Renal pelvis (tissue), 12 donors: ENCODE measurements at places on chromosomes 1 and 21.

DNA sequence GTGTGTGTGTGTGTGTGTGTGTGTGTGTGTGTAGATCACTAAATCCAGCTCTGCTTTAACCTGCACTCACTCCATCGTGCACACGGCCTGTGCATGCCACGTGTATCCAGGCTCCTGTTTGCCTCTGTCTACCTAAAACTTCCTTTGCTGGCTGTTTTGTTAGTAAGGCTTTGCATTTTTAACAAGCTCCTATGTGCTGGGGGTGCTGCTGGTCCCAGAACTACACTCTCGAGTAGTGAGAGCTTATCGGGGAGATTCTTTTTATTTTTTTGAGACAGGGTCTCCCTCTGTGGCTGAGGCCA, 596 bp upstream of the TCEA3 start:
- no peak for DNase-seq

DNA sequence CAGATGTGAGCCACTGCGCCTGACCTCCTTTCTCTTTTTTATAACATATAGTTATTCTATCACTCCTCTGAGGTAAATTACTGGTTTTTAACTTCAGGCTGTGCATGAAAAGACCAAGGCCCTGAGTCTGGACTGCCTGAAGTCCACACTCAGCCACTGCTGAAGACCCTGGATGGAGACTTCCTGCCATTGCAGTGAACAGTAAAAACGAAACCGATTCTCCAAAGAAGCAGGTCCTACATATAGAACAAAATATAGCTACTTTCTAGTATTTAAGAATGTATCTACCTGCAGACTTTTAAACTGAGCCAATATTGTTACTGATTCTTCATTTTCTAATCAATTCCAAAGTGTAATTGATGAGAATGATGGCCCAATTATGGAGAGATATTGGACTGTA, 232.8 kb downstream of the CHRM3 start:
- DNase-seq: no peak

GRCh38 chr21:20971296-20971921, 26.8 kb upstream of the NCAM2 start:
- peak; percentile 33 for DNase-seq

GRCh38 chr21:33332143-33332542, 7.4 kb downstream of the IFNAR1 start:
- no peak for DNase-seq

- no peak for DNase-seq
Observed at GRCh38 chr1:192879406-192879805, 70.6 kb downstream of the RGS2 start.

GRCh38 chr1:51750218-51750617, 128.3 kb downstream of the NRDC start:
- no peak for DNase-seq

DNA sequence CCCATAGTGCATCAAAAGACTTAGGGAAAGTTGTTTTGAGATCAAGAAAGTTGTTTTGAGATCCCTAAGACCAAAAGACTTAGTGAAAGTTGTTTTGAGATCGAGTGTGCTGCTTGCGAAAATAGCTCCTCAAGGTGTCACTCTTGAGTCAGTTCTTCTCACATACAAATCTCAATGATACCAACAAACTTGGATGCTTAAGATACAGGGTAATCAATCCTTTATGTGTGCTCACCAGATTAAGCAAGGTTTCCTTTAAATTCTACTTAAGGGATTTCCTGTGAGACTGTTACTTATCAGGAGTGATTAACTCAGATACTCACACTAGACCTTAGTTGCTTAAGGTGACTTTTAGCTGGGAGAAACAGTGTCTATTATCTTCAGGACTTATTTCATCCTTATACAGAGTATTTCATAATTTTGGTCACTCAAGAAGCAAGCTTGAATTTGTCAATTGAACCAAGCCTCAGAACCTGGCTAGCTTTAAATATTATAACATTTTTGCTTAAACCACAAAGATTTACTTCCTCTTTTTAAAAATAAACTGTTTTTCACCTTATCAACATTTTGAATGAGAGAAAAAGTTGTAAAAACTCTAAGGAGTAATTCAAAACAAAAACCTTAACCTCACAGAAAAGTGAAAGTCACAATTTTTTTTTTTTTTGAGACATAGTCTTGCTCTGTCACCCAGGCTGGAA, 8.0 kb upstream of the RLF start:
- DNase-seq: peak; percentile 35

DNA sequence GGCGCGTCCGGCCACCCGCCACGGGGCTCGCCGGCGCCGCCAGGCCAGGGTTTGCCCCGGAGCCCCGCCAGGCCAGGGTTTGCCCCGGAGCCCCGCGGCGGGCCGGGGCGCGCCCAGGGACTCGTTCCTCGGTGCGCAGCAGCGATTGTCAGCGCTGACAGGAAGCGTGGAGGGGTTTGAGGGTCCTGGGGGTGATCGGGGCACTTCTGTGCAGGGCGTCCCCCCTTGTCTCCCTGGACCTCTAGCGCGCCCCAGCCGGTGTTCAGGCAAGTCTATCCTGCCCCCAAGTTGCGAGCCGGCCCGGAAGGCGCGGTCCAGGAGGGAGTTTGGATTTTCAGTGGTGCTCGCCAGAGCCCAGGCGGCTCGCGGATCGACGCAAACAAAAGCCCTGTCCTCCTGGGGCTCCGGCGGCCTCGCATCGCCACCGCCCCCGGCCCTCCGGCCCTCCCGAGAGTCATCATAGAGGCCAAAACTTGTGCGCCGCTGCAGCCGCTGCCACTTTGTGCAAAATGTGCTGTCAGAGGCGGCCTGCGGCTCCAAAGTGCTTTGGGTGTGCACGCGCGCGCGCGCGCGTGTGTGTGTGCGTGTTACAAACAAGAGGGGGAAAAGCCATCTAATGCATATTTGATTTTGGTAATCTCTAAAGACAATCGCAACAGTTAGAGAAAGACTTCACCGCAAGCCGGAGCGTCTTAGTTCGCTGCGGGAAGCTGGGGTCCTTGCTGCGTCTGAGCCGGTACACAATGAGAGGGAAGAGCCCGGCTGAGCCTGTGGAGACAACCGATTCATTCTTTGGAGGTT, 1.0 kb downstream of the ROR1 start:
- DNase-seq: peak; percentile 60

DNA sequence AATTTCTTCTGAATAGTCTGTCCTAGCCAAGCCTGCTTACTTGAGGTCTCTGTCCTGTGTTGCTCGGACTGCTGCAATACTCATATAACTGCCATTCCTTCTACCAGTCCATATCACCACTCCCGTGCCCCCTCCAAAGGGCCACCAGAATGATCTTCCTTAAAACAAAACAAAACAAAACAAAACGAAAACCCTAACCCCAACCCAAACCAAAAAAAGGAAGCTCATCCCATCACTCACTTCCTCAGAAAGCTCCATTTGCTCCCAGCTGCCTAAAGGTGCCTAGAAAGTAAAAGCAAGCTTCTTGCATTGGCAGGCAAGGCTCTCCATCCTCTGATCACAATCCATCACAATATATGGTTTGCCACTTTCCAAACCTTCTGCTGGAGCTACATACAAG, 20.3 kb downstream of the USP24 start:
- no peak for DNase-seq

DNA sequence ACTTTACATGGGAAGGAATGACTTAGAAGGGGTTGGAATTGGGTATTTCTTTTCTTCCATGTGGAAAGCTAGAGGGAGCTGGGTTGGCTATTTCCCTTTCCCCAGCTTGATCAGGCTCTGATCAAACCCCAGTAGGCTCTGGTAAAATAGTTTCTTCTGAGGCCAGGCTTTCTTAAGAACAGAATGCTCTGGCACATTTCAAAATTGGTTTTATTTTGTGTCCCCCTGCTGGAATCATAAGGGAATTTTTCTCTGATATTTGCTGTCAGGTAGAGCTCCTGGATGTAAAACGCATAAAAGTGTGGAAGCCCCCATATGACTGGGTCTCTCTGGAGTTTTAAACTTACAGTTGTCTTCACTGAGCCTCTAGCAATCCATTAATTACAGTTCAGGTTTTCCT, 17.1 kb upstream of the APOBEC4 start:
- no peak for DNase-seq

DNA sequence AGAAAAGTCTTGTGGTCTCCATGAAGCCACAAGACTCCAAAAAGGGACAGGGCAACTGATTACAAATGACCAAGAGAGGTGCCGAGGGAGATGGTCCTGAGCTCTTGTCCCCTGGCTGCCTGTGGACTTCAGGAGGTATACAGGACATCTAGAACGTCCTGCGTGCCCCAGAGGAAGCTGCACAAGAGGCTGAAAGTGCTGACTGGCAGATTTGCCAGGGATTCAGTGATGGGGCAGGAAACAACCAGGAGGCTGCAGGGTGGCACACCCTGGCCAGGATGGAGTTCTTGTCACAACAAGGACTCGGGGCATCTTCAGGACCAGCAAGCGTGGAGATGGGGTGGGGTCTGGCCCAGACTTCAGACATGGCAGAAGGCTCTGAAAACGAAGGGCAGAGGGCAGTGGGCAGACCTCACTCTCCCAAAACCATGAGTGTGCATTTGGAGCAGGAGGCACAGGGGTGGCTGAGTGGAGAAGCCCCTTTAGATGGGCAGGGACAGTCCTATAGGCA, 13.4 kb upstream of the PKP1 start:
- DNase-seq: no peak

- DNase-seq: no peak
Observed at GRCh38 chr1:92259350-92259749, 39.4 kb downstream of the GLMN start.

DNA sequence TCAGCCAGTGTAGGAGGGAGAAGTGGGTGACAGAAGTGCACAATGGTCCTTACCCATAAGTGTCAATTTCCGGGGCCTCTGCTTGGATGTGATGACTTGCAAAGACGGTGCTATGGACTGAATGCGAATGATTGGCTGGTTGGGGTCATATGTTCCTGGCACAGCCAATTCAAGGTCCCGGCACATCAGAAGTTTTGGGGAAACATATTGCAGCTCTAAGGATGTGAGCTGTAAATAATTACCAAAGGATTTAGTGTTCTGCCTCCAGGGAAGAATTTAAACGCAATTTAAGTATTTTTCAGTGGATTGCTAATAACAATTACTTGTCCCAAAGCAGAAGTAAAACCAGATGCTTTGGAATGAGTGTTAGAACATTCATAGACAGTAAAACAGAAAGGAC, 26.9 kb upstream of the EXOSC10 start:
- DNase-seq: no peak

DNA sequence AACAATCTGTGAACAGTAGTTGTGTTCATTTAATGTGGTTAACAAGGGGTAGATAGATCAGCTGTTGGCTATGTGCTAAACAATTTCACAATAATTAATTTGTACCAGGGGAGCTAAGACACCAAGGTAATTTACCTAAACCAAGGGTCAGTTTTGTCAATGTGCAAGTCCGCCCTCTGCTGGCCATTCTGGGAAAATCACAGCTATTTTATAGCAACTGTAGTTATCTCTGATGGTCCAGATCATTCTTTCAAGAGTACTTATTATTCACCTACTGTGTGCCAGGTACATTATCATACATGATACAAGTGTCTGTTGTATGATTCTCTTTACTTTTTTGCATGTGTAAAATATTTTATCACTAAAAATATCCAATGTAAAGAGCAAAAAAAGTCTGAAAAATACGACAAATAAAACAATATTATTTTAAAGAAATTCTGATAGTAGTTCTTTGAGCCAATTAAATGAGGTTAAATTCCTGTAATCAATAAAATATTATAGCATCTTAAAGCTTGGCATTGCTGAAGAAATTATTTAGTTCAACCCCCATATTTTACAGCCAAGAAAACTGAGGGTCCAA, 312.3 kb upstream of the FAM78B start:
- DNase-seq: peak; percentile 8

GRCh38 chr1:28266920-28267322, 7.6 kb downstream of the SESN2 start:
- no peak for DNase-seq

DNA sequence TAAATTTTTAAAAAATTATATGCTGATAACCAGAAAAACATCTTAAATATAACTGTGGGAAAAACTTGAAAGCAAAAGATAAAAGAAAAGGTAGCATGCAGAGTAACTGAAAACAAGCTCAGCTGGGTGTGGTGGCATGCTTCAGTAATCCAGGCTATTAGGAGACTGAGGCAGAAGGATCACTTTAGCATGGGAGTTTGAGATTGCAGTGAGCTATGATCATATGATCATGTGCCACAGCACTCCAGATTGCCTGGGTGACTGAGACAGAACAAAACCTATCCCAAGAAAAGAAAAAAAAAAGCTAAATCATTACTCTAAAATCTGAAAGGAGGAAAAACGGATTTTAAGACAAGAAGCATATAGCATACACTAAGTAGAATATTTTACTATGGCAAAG, 1624.0 kb downstream of the AMY1C start:
- DNase-seq: no peak
